ENCODE measurements at places on chromosomes 6 and 20.

GRCh38 chr20:50522053-50522674, 12.0 kb downstream of the PTPN1 start:
- DNase-seq = no peak

- DNase-seq = no peak
Observed at GRCh38 chr20:55540013-55540412, 465.3 kb downstream of the CBLN4 start.

DNA sequence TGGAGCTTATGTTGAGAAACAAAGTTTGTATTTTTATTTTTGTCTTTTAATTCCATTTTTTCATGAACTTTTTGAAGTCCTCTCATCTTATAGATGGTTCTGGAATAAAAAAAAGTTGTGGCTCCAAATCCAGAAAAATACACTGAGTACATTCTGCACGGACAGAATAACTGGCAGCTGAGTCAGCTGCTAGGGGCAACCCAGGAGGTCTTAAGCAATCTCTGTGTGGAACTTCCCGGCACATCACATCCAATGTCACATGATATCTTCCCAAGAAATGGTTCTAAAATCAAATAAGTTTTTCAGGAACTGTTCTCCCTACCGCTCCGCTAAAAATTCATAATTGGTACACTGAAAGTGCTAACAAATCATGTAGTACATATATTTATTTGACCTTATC, 29.8 kb downstream of the SLC13A3 start:
- no peak for DNase-seq

DNA sequence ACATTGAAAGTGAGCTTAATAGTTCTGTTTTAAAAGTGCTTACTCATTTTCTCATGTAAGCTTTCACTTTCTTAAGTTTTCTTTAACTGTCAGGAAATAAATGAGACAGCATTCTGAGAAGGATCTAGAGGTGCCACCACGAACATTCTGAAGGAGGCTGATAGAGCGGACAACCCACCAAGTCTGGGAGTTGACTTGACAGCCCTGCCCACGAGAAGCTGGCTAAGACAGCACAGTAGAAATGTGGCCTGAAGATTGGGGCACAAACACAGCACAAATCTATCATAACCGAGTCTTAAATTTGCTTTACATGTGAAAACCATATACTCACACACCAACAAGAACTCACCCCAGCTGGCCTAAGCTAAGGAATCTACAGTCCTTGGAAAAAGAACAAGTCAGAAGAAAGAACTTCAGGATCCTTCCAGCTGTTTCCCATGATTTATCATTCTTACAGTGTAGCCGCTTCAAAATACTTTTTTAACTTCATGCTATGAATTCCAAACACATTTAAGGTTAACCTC, 144.2 kb upstream of the TNFAIP3 start:
- no peak for DNase-seq

DNA sequence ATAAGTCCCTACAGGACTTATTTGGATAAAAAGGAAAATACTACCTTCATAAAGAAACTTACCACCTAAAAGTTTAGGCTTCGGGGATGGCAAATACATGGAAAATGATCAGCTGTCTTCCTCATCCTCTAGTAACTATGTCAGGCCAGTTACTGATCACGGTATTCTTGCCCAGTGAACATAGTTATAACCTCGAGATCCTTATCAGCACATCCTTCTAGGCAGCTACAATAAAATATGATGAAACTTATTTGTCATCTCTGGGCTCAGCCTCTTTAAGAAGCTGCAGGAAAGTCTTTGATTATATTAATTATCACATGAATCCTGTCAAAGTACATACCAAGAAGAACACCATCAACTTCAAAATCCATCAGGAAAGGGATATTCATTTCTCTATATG, 41.8 kb downstream of the SF3B5 start:
- DNase-seq = no peak

- no peak for DNase-seq
Observed at GRCh38 chr6:57127763-57128162, 37.8 kb downstream of the ZNF451 start.

GRCh38 chr20:49633643-49634042, 65.7 kb upstream of the PTGIS start:
- DNase-seq = no peak

- DNase-seq = no peak
Observed at GRCh38 chr6:129124347-129124746, 241.4 kb downstream of the LAMA2 start.

DNA sequence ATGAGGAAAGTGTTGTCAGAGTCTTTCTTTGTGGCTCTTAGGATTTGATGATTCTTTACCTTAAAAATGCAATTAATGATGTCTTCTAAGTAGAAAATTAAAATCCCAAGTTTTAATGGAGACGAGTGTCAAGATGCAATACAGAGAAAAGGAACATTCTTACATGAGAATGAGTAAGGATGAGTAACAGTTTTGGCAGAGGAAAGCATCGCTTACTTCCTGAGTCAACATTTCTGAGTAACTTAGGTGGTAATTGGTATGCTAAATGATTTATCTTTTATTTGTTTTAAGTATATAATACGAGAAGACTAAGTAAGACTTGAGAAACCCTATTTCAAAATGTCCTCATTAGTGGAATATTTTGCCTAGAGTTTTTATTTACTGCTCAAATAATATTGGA, 101.3 kb downstream of the RTN4IP1 start:
- no peak for DNase-seq

- peak; percentile 83 for DNase-seq
Observed at GRCh38 chr6:132763269-132763668, 5.6 kb upstream of the VNN2 start.

GRCh38 chr6:121816361-121816760, 380.9 kb downstream of the GJA1 start:
- DNase-seq = no peak

DNA sequence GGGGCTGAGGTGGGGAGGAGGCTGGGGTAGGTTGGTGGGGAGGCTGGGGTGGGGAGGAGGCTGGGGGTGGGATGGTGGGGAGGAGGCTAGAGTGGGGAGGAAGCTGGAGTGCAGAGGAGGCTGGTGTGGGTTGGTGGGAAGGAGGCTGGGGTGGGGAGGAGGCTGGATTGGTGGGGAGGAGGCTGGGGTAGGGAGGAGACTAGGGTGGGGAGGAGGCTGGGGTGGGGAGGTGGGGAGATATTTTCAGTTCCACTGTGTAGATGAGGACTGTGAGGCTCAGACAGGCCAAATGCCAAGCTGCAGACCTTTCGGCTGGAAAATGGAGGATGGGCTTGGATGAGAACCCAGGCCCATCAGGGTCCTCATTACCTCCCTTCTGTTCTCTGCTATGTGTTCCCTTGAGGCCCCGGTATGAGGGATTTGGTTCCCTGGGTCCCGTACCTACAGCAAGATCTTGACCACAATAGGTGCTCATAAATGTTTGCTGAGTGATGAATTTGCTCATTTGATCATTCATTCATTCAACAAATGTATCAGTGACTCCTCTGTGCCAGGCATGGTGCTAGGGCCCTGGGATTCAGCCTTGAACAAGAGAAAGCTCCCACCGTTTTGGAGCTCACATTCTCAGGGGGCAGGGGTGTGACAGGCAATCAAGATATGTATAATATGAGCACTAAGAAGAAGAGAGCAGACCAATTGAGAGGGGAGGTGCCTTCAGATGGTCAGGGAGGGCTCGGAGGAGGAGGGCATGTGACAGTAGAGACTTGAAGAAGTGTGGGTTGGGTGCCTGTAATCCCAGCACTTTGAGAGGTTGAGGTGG, 36.1 kb upstream of the NOL4L start:
- peak; percentile 31 for DNase-seq

DNA sequence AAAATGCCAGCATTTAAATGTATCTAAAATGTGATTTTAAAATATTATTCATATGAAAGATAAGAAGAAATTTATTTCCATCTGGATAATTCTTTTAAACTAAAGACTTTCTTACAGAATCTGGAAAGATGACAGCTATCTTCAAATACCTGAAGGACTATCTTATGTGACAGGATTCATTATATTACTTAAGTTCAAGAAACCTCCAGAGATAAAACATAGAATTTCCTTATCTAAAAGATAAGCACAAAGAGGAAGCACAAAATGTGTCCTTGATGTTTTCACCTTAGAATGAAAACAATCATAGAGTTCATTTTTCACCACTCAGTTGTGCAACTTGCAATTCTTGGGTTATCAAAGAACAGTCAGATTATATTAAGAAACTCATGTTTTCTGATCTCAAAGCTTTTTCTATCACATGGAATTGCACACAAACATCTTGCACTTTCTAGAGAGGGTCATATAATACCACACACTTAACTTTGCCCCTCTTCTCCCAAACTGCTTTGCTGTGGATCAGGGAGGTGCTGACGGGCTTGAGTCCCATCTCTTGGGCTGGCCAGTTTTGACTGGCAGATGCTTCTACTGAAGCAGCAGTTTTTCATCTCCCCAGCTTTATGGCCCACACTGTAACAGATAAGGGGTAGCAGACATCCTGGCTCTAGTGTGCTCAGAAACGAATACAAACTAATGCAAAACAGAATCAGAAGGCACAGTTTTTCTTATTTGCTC, 467.4 kb downstream of the CDC5L start:
- no peak for DNase-seq

GRCh38 chr20:382291-383115, 1.9 kb downstream of the TRIB3 start:
- DNase-seq = no peak

DNA sequence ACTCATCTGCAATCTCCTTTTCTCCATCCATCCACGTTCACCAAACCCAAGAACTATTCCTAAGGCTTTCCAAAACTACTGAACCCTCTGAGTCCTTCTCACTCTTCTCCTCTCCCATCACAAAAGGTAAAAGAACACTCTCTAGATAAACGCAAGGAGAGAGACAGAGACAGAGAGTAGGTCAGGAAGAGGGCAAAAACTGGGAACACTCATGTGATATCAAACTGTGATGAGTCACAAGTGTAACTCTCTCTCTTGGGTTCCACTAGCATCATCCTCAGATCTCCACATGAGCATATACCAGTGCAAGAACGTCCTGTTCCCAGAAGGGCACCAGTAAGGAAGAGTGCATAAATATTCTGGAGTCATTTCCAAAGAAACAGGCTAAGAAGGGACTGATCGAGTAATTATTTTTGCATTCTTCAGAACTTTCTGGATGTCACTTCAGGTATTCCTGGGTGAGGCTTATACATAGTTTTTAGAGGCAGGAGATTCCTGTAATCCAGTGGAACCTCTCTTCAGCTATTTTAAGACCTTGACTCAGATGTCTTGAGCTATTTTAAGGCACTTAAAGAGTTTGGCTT, 47.3 kb upstream of the STXBP5 start:
- no peak for DNase-seq

DNA sequence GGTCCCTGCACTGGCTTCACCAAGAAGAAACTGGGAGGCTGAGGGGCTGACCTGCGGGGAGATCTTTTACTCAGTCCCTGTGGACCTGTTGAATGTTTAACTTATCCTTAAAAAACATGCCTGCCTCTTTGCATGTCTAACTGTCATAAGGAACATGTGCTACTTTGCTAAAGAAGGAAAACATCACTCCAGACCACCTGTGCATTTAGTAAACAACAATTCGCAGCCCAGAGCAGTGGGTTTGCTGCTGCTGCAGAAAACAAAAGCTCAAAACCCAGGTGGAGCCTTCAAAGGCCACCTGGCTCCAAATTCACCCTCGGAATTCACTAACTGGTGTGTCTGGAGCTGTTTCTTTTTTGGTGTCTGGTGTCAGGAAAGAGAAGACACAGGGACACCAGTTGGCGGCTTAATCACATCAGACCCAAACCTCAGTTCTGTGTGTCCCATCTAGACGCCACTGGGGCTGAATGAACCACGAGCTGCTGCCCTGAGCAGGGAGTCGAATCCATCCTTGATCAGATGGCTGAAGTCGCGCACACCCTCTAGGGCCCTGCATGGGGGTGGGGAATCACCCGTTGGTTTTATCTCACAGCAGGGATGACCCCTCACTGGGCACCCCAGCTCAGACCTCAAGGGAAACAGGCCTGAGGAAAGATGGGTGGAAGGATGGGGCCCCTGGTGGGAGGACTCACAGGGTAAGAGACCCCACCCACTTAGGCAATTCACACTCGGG, 344.3 kb downstream of the PREX1 start:
- DNase-seq = no peak

DNA sequence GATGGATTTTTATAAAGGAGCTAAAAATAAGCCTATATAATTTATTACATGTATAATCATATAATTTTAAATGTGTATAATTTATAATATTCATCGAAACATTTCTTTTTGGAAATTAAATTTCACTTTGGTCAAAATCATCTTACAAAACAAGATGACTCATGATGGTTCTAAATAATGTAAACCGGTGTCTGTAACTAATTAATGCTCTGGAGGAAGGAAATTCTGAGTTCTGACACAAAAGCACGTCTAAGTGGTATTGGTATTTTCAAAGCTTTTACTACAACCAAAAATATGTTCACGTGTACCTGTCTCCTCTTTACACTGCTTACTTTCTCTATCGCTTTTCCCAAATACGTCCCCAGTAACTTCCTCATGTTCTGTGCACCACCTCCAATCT, 134.1 kb downstream of the MTHFD1L start:
- no peak for DNase-seq

DNA sequence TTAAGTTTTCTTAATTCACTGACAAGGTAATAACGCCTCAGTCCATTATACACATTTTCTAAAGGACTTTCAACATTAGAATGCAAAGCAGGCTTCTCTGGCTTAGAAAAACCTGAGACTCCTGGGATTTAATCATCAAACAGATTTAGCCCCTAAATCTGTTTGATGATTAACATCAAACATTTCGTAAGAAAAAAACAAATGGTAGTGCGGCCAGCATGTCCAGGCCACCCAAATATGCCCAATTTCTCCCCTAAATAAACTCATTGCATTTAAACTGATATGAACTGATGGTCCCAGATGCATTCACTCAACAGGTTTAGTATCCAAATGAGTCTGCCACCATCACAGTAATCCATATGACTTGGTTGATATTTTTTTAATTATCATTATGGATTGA, 6.2 kb downstream of the TMEM74B start:
- DNase-seq = no peak

- no peak for DNase-seq
Observed at GRCh38 chr20:8849990-8850389, 218.9 kb upstream of the PLCB4 start.

DNA sequence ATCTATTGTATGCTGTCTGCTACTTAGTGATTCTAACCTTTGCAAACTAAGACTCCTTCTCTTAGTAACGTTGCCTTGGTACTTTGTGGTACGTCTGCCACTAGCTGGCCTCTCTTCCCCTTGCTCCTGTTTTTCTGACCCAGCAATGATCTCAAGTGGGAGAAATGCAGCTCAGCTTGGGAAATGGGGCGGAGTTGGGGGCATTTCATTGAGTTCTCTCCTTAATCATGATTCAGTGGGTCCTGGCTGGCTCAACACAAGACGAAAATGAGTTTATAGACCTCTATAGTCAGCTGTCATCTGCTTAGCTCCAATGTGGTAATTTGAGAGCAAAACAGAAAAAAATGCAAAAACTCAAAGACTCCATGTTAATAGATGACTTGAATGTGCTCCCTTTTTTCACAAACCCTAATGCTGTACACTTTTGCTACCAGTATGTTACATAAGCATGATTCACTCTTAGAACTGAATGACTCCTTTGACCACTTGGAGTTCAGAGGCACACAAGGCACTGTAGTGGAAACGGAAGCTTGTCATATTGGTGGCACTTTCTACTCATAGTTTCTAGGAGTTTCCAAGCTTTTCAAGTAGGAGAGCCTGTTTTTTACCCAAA, 55.3 kb upstream of the SOX4 start:
- DNase-seq = no peak

GRCh38 chr6:51339728-51340127, 521.1 kb downstream of the TFAP2B start:
- no peak for DNase-seq

Data from germinal center (tissue), 1 donor.